ENCODE measurements at places on chromosomes 6 and 20.

- peak; percentile 56 for DNase-seq
These were observed 119.6 kb downstream of the KIF13A start for GRCh38 chr6:17867880-17868279.

- DNase-seq: no peak
These were observed 65.6 kb downstream of the ABHD12 start for GRCh38 chr20:25325073-25325472.

DNA sequence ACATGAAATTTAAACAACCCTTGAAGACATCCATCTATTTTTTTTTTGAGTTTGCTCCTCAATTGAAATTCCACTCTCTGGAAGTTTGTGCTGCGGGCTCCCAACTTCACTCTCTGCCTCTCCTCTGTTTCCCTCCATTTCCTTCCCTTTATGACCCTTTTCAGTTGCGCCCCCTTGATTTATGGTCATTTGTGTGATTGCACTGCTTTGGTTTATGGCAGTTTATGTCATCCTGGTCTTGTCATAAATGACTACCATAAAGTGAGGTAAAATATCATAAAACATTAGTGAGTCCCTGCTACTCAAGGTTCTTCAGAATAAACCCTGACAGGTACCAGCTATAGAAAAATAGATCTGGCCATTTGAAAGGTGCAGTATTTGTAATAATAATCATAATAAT is 348.3 kb upstream of the ZFP64 start:
- DNase-seq: no peak

- no peak for DNase-seq
These were observed 21.5 kb upstream of the AAR2 start for GRCh38 chr20:36214684-36215256.
